Keratinocyte (primary cell): ENCODE measurements at places on chromosomes 1 and 21. TPM values are rescaled to one million over a fixed set of nuclear protein-coding genes. Genes with fewer than 3 reads are reported as not detected.

DNA sequence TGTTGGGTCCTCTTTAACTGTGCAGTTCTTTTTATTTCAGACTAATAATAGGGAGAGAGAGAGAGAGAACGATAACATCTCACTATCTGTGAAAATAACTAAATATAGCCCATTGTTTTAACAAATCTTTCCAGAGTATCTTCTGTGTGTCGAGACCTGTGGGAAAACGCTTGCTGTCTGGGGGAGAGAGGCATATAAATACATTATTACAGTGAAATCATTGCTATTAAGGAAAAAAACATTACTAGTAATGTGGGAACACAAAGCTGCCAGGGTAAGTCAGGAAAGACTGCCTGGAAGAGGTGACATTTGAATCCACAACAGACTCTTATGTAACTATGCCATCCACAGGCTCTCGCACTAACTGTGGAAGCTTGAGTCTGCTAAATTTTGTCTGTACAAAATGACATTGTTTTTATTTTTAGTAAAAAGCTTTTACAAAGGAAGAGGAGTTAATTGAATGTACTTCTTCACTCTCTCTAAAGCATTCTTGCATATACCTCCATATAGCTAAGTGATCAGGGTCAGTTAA, 59.8 kb upstream of the PGD start:
- DNase-seq = no peak

GRCh38 chr21:29443411-29444010, 144.8 kb downstream of the BACH1 start:
- DNase-seq = no peak

The TSPAN1 gene
- 312 to 376 TPM (median 362 TPM) in 3 replicates for polyA plus RNA-seq

DNA sequence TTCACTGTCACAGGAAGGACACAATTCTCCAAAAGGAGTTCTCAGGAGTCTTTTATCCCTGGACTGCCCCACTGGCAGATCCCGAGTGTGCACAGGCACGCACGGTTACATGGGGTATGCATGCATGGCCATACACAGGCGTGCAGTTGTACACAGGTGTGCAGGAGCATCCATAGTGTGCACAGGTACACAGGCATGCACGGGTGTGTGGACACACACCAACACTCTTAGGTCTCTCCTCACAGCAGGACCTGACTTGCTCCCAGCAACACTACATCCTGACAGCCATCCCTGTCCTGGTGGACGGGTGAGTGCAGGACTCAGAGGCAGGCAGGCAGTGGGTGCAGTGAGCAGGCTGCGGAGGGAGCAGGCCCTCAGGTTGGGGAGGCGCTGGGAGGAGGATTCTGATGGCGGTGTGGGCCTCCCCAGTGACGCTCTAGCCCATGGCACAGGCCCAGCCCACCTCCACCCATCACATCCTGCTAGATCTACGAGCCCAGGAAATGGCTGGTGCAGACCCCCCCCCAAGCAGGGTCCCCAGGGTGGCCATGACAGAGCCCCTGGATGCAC, 28.4 kb downstream of the SLC19A1 start:
- DNase-seq = no peak

The MYOM3 gene
- polyA plus RNA-seq = 0.49 to 1.0 TPM (median 0.98 TPM) in 3 replicates

The TTC22 gene
- 5.1 to 8.0 TPM (median 7.2 TPM) in 3 replicates for polyA plus RNA-seq

- peak; percentile 89 for DNase-seq
Observed at GRCh38 chr1:203769505-203770343, 4.7 kb downstream of the LAX1 start.

The SYPL2 gene
- not detected in 3 replicates for polyA plus RNA-seq

The DMBX1 gene
- polyA plus RNA-seq = not detected in 3 replicates

- no peak for DNase-seq
Observed at GRCh38 chr1:68255301-68255700, 23.0 kb upstream of the WLS start.

DNA sequence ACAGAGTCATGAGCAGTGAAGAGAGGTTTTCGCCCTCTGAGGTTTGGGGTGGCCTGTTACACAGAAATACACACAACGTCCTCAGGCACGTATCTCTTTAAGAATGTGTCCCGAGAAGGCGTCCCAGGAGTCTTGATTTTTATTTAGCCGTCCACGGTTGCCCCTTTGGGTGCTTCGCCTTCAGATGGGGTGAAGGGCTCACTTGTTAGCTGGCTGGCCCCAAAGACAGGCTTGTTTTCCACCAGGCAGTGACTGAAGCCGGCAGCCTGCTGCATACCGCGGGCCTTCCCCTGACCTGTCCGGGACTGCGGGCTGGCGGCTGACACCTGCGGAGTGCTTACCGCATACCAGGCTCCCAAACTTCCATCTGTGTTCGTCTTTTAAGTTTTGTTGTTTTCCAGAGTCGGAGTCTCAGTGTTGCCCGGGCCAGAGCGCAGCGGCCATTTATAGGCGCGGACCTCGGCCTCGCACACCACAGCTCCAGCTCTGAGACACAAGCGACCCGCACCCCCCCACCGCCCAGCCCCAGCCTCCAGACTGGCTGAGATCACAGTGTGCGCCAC, 1.6 kb upstream of the ADARB1 start:
- DNase-seq = no peak

The CYP2J2 gene
- 5.7 to 6.7 TPM (median 6.7 TPM) in 3 replicates for polyA plus RNA-seq

GRCh38 chr1:54645806-54646676, 4.5 kb downstream of the MROH7 start:
- DNase-seq = no peak

DNA sequence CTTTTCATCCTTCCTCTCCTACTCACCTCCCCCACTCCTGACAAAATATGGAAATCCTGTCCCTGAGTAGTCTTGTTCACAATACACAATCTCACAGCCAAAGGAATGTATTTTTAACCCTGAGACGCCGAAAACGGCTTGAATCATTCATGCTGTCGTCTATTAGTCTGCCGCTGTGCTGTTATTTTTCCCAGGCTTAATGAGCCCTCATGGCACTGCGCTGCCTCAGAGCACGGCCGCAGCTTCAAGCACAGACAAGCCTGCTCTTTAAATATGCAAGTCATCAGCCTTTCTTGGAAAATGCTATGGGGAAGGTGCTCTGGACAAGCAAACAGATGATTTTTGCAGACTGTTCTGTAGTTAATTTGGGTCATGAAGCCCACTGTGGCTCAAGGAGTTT, 302.7 kb downstream of the DISC1 start:
- peak; percentile 69 for DNase-seq

DNA sequence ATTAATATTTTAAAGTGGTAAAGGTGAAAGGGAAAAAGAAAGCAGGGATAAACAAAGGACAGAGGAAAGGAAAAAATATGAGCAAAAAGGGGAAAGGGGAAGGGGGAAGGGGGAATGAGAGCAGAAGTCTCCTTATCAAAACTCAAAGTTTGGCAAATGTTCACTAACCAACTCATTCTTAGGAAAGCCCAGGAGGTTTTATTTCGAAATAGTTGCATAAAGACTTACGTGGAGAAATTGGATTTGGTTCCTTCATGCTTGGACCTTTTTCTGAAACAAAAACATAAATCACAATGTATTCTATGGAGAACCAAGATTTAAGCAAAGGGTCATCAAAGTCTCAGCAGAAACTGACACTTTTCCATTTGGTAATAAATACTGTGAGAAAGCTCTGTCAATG, 188.1 kb downstream of the TGFBR3 start:
- no peak for DNase-seq
